ENCODE measurements at places on chromosomes 5 and 9. TPM values are rescaled to one million over a fixed set of nuclear protein-coding genes. Genes with fewer than 3 reads are reported as not detected.

EFCAB9 gene
- total RNA-seq = not detected

GZMA gene
- total RNA-seq = 13.3 TPM

SLC36A1 gene
- total RNA-seq = 7.2 TPM

MYORG gene
- 2.4 TPM for total RNA-seq

ERGIC1 gene
- total RNA-seq = 39.7 TPM

DND1 gene
- 2.3 TPM for total RNA-seq

PWWP2A gene
- 26.2 TPM for total RNA-seq

ABCA1 gene
- total RNA-seq = 0.83 TPM

MEGF10 gene
- not detected for total RNA-seq

HTR1A gene
- not detected for total RNA-seq

GDNF gene
- not detected for total RNA-seq

C9orf153 gene
- 0.33 TPM for total RNA-seq

MARCHF11 gene
- total RNA-seq = not detected

GRCh38 chr9:91033797-91034196 lies 232.2 kb downstream of the SYK start:
- no peaks in the 10 kb centered on the region for H3K36me3 ChIP-seq
- H3K27me3 ChIP-seq = no peaks in the 10 kb centered on the region
- no peak overlapping the region for H3K4me3 ChIP-seq
- DNase-seq = peak; percentile 53

DNA sequence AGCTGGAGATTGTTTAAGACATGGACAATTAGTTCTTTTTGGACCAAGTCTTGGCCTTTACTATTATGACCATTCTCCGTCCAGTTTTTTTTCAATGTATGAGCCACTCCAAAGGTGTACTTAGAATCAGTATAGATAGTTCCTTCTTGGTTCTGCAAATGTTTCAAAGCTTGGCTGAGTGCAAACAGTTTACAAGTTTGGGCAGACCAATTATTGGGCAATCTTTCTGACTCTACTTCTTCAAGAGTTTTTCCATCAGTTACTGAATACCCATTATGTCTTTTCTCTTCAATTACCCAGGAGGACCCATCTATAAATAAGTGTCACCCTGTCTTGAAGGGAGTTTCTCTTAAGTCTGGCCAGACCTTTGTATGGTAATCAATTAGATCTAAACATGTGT lies 15.5 kb downstream of the IFT74 start:
- H3K4me1 ChIP-seq = no peaks in the 10 kb centered on the region
- H3K27ac ChIP-seq = no peak overlapping the region
- H3K36me3 ChIP-seq = no peaks in the 10 kb centered on the region
- no peak overlapping the region for H3K4me3 ChIP-seq

DNA sequence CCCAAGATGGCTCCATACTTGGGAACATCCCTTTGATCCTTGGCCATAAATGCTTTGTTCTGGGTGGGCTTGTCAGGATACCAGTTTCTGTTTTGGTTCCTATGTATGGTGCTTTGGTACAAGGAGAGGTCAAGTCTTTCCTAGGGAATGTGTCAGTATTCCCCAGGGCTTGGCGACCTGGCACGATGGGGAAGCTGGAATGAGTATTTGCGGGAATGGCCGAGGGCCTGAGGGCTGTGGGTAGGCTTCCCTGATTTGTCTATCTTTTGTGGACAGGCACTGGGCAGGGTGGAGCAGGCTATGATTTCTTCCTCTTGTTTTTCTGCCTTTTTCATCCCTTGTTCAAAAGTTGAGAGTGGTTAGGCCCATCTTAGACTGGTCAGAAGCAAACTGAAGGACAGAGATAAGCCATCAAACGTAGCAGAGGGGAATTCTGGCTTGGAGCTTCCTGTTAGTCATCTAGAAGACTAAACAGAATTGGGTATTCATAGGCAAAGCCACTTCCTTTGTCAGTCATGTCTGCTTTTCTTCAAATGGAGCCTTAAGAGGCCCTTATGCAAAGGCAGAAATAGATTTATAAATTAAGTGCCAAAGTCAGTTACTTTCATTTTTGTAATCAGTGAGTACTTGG lies 13.7 kb downstream of the DOCK2 start:
- H3K27me3 ChIP-seq = no peaks in the 10 kb centered on the region
- peaks cover 85% of the 10 kb centered on the region for H3K4me1 ChIP-seq
- peak overlapping the region; percentile 28 for H3K27ac ChIP-seq

- no peak for DNase-seq
- no peaks in the 10 kb centered on the region for H3K27me3 ChIP-seq
- no peak overlapping the region for H3K4me3 ChIP-seq
Measured at GRCh38 chr5:3362606-3362910, 233.1 kb upstream of the IRX1 start.

- no peaks in the 10 kb centered on the region for H3K27me3 ChIP-seq
- H3K27ac ChIP-seq = no peak overlapping the region
- no peak for DNase-seq
- no peaks in the 10 kb centered on the region for H3K36me3 ChIP-seq
- no peaks in the 10 kb centered on the region for H3K4me1 ChIP-seq
Measured at GRCh38 chr9:32434892-32435291, 50.4 kb downstream of the ACO1 start.

GRCh38 chr9:73423891-73424290 lies 272.2 kb downstream of the ANXA1 start:
- H3K36me3 ChIP-seq = no peaks in the 10 kb centered on the region
- no peak for DNase-seq
- no peaks in the 10 kb centered on the region for H3K27me3 ChIP-seq
- H3K4me3 ChIP-seq = no peak overlapping the region
- H3K27ac ChIP-seq = no peak overlapping the region
- no peaks in the 10 kb centered on the region for H3K4me1 ChIP-seq

DNA sequence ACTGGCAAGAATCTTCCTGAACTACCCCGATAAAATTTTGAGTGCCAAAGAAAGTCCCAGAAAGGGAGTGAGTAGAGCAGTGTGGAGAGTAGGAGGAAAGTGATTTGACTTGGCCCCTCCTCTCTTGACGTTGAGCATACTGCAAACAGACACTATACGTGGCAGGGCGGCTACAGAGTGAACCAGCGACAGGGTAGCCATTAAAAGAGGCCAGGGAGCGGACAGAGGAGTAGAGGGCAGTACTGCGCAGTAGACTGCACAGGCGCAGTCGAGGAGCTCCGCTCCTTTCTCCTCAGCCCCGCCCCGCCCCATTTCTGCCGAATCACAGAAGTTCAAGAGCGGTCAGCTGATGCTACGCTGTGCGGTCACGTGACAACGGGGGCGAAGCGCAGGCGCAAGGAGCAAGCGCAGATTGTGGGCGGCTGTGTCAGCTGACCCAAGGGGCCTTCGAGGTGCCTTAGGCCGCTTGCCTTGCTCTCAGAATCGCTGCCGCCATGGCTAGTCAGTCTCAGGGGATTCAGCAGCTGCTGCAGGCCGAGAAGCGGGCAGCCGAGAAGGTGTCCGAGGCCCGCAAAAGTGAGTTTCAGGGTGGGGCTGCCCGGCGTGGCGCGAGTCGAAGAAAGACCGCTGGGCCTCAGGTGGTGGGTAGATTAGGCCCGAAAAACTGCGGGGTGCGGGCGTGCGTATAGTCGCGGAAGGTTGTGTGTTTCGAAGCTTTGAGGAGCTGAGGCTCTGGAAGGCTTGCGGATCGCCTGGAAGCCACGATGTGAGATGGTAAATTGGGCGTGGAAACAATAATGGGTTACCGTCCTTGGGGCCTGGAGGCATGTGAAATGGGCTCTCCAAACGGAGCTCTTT lies at the start of gene ATP6V1G1:
Gene ATP6V1G1, plus strand, starts transcription at position 425 of the 858 bp plus-strand sequence. Its CDS starts 70 bp downstream, at position 495.
- peaks cover 36% of the 10 kb centered on the region for H3K4me1 ChIP-seq
- DNase-seq = peak; percentile 97
- peak within 1 kb of the TSS; percentile 91 for H3K27ac ChIP-seq
- H3K4me3 ChIP-seq = peak within 1 kb of the TSS; percentile 81

DNA sequence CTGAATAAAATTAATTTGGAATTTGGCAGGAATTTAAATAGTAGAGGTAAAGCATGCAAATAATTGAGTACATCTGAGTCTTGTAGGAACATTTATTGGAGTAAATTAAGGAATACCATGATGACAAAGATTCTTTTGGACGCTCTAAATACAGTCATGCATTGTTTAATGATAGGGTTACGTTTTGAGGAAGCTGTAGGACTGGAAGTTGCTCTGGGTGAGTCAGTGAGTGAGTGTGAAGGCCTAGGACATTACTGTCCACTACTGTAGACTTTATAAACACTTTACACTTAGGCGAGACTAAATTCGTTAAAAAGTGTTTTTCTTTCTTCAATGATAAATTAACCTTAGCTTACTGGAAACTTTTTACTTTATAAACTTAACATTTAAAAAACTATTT lies 113.0 kb downstream of the FAM170A start:
- no peak for DNase-seq
- no peak overlapping the region for H3K27ac ChIP-seq
- H3K4me1 ChIP-seq = no peaks in the 10 kb centered on the region
- H3K27me3 ChIP-seq = no peaks in the 10 kb centered on the region
- no peak overlapping the region for H3K4me3 ChIP-seq

GRCh38 chr9:106752581-106752980 lies 110.4 kb upstream of the ZNF462 start:
- H3K36me3 ChIP-seq = no peaks in the 10 kb centered on the region
- H3K4me1 ChIP-seq = no peaks in the 10 kb centered on the region
- no peak overlapping the region for H3K27ac ChIP-seq
- no peaks in the 10 kb centered on the region for H3K27me3 ChIP-seq

GRCh38 chr5:26763215-26763614 lies 275.2 kb downstream of the CDH9 start:
- DNase-seq = no peak
- H3K27ac ChIP-seq = no peak overlapping the region
- no peaks in the 10 kb centered on the region for H3K4me1 ChIP-seq
- no peaks in the 10 kb centered on the region for H3K27me3 ChIP-seq

GRCh38 chr5:154273028-154273617 lies 82.6 kb downstream of the GALNT10 start:
- no peaks in the 10 kb centered on the region for H3K27me3 ChIP-seq
- H3K4me1 ChIP-seq = peaks cover 26% of the 10 kb centered on the region
- DNase-seq = no peak
- H3K36me3 ChIP-seq = no peaks in the 10 kb centered on the region
- H3K4me3 ChIP-seq = no peak overlapping the region

DNA sequence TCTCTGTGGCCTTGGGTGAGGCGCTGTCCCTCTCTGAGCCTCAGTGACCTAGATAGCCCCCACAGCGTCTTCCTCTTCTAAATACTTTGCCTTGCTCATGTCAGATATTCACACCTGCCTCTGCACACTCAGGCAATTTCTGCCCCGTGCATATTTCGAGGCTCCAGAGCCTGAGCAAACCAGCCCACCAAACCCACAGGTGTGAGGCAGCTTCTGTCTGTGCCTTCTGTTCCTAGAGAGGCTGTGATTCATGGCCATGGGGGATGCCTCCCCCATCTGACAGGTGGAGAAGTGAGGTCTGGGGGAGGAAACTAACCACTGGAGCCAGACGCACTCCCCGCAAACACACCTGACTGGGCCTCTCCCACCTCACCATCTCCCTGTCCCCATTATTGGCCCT lies 42.7 kb upstream of the CPLX2 start:
- no peaks in the 10 kb centered on the region for H3K27me3 ChIP-seq
- no peaks in the 10 kb centered on the region for H3K36me3 ChIP-seq
- no peak overlapping the region for H3K27ac ChIP-seq
- no peak overlapping the region for H3K4me3 ChIP-seq
- no peaks in the 10 kb centered on the region for H3K4me1 ChIP-seq
- DNase-seq = no peak

DNA sequence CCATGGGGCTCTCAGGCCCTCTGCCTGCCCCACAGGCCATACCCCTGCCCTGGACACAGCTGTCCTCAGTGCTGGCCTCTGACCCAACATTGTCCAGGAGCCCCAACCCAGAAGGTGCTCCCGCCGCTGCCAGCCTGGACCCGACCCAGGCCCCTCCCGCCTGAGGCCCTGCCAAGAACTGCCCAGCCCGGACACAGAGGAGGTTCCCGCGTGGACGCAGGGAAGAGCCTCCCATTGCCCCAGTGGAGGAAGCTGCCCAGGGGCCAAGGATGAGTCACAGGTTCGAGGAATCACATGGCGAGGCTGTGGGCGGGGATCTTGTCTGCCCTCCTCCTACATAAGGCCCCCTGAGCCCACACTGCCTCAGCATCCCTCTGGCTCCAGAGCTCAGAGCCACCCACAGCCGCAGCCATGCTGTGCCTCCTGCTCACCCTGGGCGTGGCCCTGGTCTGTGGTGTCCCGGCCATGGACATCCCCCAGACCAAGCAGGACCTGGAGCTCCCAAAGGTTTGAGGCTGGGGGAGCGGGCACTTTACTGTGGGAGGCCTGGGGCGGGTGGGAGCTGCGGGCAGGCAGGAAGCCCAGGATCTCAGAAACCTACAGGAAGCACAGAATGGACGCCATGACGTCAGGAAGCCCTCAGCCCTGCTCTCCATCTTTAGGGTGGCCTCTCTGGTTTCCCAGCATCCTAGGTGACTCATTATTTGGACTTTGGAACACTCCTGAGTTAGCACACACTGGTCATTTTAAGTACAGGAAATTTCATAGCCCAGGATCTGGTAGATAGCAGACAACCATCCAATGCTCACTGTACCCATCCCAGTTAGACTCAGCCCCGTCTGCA lies at the start of gene PAEP:
Gene PAEP, plus strand, starts transcription at position 366 of the 844 bp plus-strand sequence.
- no peak within 1 kb of the TSS for H3K4me3 ChIP-seq
- no peaks in the 10 kb centered on the region for H3K4me1 ChIP-seq
- H3K27me3 ChIP-seq = no peaks in the 10 kb centered on the region
- no peak within 1 kb of the TSS for H3K27ac ChIP-seq
- DNase-seq = no peak

DNA sequence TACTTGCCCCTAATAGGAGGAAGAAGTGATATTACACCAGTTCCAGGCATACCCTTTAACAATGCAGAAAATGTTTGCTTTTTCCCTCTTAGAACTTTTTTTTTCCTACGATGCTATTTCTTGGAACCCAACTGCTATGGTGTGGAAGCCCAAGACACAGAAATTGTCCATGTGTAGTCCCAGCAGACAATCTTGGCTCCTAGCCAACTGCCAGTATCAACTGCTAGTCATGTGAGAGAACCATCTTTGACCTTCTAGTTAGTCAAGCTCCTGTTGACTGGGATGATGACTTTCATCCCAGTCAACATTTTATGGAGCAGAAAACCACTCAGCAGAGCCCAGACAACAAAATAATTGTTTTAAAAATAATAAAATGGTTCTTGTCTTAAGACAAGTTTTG lies 532.4 kb downstream of the TLR4 start:
- no peak overlapping the region for H3K27ac ChIP-seq
- DNase-seq = no peak
- H3K27me3 ChIP-seq = no peaks in the 10 kb centered on the region
- no peak overlapping the region for H3K4me3 ChIP-seq

DNA sequence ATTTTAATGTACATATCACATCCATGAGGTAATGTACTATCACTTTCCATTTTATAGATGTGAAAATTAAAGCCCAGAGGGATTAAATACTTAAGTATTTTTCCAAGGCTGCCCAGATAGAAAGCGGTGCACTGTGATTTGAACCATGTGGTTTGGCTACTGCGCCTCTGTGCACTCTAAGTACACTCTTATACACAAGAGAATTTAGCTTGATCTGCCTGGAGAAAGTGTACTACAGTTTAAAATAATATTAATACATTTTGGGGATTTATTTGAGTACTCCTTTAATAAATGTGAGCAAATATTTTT lies 360.4 kb upstream of the ACTBL2 start:
- no peaks in the 10 kb centered on the region for H3K27me3 ChIP-seq
- H3K4me3 ChIP-seq = no peak overlapping the region
- no peaks in the 10 kb centered on the region for H3K36me3 ChIP-seq
- H3K27ac ChIP-seq = no peak overlapping the region
- no peak for DNase-seq

GRCh38 chr5:161078793-161079192 lies 226.8 kb upstream of the ATP10B start:
- no peaks in the 10 kb centered on the region for H3K4me1 ChIP-seq
- no peaks in the 10 kb centered on the region for H3K36me3 ChIP-seq
- no peak overlapping the region for H3K27ac ChIP-seq
- H3K27me3 ChIP-seq = no peaks in the 10 kb centered on the region
- H3K4me3 ChIP-seq = no peak overlapping the region

GRCh38 chr9:73116031-73116430 lies 35.6 kb upstream of the ANXA1 start:
- H3K36me3 ChIP-seq = no peaks in the 10 kb centered on the region
- H3K27ac ChIP-seq = no peak overlapping the region
- no peaks in the 10 kb centered on the region for H3K27me3 ChIP-seq
- DNase-seq = no peak
- H3K4me3 ChIP-seq = no peak overlapping the region
